MCF 10A (cell line): ENCODE measurements at places on chromosomes 2 and 18. TPM values are rescaled to one million over a fixed set of nuclear protein-coding genes. Genes with fewer than 3 reads are reported as not detected.

SMYD1 gene
- total RNA-seq = not detected in 2 replicates

CRYGC gene
- not detected in 2 replicates for total RNA-seq

SKOR2 gene
- not detected in 2 replicates for total RNA-seq

MYO5B gene
- total RNA-seq = 25.9 and 26.7 TPM in 2 replicates

GRCh38 chr2:128281852-128282245 is 36.8 kb downstream of the HS6ST1 start:
- no peaks in the 10 kb centered on the region for H3K4me1 ChIP-seq
- H3K27ac ChIP-seq = no peak overlapping the region
- no peak for DNase-seq
- H3K36me3 ChIP-seq = peaks cover 12% of the 10 kb centered on the region
- no peaks in the 10 kb centered on the region for H3K27me3 ChIP-seq
- no peak overlapping the region for H3K4me3 ChIP-seq

DNA sequence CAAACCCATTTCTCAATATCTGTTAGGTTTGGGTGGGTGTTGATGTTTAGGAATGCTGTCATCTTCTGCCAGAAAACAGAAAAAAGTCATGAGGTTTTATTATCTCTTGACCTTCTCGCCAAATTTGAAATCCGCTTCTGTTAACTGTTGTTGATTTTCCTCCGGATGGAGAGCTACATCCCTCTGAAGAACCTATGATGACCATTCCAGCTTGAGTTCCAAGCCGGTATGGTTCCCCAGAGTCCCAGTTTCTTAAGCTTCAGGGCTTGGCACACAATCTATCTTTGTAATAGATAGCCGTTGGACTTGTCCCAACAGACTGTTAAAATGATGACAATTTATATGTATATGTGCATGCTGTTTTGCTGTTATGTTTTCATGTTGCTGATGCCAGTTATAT is 1201.0 kb downstream of the LRP1B start:
- DNase-seq = no peak
- no peaks in the 10 kb centered on the region for H3K4me1 ChIP-seq
- H3K4me3 ChIP-seq = no peak overlapping the region

DNA sequence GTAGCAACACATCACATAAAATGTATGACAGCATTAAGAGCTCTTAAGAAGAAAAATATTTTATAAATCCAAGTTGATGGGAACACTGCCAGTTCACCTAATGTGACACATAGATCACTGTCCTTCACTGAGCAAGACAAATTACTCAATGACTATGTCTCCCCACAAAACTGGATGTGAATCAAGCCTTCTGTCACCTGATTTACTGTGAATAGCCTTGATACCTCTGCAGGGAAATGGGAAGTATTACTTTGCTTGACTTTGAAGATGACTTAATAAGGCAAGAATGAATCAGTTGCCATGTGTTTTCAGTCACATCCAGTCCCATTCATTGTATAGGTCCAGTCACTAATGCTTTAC is 94.6 kb downstream of the NYAP2 start:
- peaks cover 15% of the 10 kb centered on the region for H3K27me3 ChIP-seq
- no peak overlapping the region for H3K4me3 ChIP-seq
- no peaks in the 10 kb centered on the region for H3K4me1 ChIP-seq
- H3K36me3 ChIP-seq = no peaks in the 10 kb centered on the region
- peak; percentile 23 for DNase-seq
- no peak overlapping the region for H3K27ac ChIP-seq

- H3K36me3 ChIP-seq = peaks cover 5% of the 10 kb centered on the region
- no peak for DNase-seq
- no peak overlapping the region for H3K4me3 ChIP-seq
- no peaks in the 10 kb centered on the region for H3K4me1 ChIP-seq
- no peaks in the 10 kb centered on the region for H3K27me3 ChIP-seq
- no peak overlapping the region for H3K27ac ChIP-seq
Measured at GRCh38 chr2:176150584-176151441, 537 bp upstream of the HOXD4 start.

DNA sequence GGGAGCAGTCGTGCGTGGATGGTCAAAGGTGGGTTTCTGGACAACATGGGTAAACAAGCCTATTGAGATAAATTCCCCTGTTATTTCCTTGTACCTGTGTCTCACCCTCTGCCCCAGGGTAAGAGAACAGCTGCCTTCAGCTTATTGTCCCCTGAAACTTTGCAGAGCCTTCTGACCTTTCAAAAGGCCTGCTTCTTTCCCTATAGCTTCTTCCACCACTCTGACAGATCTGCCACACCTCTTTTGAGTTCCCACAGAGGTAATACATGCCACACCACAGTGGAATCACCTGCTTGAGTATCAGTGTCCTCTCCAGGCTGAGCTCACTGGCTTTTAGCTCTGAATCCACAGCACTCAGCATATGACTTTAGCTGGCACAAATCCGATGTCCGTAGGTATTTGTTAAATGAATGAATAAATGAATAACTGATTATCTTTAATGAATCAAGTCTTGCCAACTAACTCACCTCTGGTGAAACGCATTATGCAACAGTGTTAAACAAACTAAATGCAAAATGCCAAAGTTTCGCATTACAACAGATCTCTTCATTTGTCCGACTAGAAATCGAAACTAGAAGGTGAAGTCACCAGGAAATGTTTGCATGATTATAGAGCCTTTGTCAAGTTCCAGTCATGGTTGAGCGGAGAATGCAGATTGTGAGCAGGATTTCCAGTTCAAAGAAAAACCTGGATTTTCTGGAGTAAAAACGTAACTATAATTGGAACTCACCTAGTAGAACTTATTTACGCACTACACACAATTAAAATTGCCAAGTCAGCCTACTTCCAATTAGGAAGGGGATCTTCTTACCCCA is 16.4 kb downstream of the DYNAP start:
- DNase-seq = peak; percentile 93
- H3K27me3 ChIP-seq = no peaks in the 10 kb centered on the region
- H3K4me1 ChIP-seq = peaks cover 15% of the 10 kb centered on the region
- peak overlapping the region; percentile 78 for H3K4me3 ChIP-seq
- peak overlapping the region; percentile 97 for H3K27ac ChIP-seq
- H3K36me3 ChIP-seq = no peaks in the 10 kb centered on the region

DNA sequence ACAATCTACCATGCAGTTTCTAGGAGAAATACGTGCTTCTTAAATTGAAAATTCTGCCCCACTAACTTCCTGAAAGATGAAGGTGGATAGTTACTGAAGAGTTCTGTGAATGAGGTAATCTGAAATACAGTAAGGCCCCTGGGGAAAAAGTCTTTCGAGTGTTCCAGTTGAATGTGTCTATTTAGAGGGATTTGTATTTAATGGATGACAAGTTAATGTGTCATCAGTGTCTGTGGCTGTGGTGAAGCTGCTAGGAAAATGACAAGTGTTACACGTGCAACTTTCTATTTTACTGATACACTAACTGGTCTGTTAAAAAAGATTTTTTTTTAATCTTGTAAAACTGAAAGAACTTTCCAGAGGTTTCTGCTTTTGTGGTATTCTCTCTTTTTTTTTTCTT is 384.6 kb downstream of the STK39 start:
- peak; percentile 21 for DNase-seq
- H3K4me3 ChIP-seq = no peak overlapping the region
- H3K36me3 ChIP-seq = no peaks in the 10 kb centered on the region
- peaks cover 11% of the 10 kb centered on the region for H3K27me3 ChIP-seq
- H3K27ac ChIP-seq = no peak overlapping the region
- no peaks in the 10 kb centered on the region for H3K4me1 ChIP-seq

DNA sequence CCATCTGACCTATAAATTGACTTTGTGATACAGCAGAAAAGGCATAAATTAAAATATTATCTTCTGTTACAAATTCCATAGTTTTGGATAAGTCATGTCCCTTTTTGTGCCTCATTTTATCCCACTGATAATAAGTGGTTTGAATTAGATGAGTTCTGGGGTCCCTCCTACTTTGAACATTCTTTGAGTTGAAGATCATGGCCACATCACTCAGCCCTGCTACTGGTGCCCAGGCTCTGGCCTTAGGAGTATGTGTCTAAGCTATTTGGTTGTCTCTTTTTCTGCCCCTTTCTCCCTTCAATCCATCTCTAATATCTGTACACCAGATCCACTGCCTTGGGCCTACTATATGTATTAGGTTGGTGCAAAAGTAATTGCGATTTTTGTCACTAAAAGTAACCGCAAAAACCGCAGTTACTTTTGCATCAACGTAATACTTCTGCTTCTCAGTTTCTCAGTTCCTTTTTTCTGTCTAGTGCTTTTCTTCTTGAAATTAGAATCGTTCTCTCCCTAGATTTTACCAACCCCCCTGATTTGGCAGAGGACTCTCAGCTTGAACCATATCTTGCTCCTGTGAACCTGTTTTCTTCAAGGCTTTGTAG is 362.5 kb upstream of the TNP1 start:
- DNase-seq = no peak
- no peaks in the 10 kb centered on the region for H3K36me3 ChIP-seq
- H3K4me1 ChIP-seq = peaks cover 4% of the 10 kb centered on the region
- no peaks in the 10 kb centered on the region for H3K27me3 ChIP-seq
- H3K27ac ChIP-seq = no peak overlapping the region
